ENCODE measurements at places on chromosomes 5 and 9.

DNA sequence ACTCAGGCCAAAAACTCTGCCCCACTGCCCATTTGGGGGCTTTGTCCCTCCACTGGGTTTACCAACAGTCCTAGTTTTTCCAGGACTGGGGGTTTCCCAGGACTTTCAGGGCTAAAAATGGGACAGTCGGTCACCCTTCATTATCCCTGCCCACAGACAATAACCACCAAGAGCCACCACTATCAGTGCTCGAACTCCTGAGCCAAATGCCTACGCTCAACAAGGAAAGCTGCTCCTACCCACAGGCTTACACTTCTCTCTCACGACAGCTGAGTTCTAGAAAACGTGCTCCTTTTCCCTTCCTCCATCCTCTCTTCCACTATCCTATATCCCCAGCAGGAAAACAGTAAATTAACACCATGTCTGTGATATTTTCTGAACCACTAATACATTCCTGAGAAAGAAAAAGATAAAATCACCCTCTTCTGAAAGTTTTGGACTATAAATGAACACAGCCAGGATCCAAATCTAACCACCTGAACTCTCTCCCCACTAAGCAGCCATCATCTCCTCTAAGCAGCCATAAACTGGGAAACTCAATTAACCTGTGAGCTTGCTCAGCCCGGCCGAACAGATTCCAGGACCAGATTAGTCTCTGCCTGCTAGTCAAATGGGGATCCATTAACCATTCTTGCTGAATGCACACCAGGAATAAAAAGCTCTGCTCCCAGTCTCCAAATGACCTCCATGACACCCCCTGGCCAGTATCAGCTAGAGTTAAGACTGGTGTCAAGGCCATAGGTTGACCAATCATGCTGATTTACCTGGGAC, 41.8 kb downstream of the KLHL3 start:
- DNase-seq = no peak

- no peak for DNase-seq
Observed at GRCh38 chr9:88026118-88026479, 51.8 kb upstream of the CDK20 start.

- no peak for DNase-seq
Observed at GRCh38 chr5:10913841-10914240, 152.8 kb upstream of the DAP start.

- no peak for DNase-seq
Observed at GRCh38 chr9:135814421-135815095, 92.8 kb downstream of the CAMSAP1 start.

GRCh38 chr9:120755810-120756434, 37.3 kb downstream of the FBXW2 start:
- peak; percentile 76 for DNase-seq

GRCh38 chr5:35665096-35665495, 47.4 kb downstream of the SPEF2 start:
- no peak for DNase-seq

GRCh38 chr5:175603987-175604739, 53.7 kb upstream of the HRH2 start:
- no peak for DNase-seq

- no peak for DNase-seq
Observed at GRCh38 chr5:933251-933861, 40.7 kb downstream of the TRIP13 start.

DNA sequence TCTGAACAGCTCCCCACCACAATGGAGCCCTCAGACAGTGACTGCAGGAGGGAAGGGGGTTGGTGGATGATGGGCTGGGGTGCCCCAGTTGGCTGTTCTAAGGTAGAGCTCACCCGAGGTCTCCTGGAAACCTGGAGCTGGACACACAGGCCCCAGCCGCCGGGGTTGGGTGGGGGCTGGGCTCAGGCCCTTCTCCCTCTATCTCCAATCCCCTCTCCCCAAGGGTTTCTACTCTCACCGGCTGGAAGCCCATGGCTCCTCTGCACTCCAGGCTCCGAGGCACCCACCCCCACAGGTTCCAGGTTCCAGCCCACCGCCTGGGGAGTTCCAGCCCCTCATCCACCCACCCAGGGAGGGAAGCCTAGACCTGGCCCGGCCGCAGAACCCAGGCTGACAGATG, 766 bp downstream of the NR5A1 start:
- DNase-seq = no peak

DNA sequence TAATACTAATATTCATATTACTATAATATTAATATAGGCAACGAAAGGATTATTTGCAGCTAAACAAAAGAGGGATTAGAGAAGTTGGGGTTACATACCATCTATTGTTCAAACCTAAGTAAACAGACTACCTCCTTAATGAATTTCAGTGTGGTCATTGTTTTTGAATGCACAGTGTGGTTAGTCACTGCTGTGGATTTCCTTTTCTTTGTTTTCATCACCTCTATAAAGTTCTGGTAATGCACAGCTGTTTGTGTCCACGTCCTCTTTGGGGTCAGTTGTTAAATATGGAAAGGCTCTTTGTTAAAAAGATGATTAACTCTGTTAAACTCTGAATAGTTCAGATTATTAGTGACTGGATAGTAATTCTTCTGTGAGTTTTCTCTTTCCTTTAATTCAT, 233.6 kb downstream of the MAST4 start:
- no peak for DNase-seq

- no peak for DNase-seq
Observed at GRCh38 chr5:115524199-115524847, 20.3 kb downstream of the FEM1C start.

- peak; percentile 20 for DNase-seq
Observed at GRCh38 chr9:114928136-114928535, 2.3 kb downstream of the TNFSF8 start.

- no peak for DNase-seq
Observed at GRCh38 chr9:26175264-26175663, 497.0 kb upstream of the TUSC1 start.

DNA sequence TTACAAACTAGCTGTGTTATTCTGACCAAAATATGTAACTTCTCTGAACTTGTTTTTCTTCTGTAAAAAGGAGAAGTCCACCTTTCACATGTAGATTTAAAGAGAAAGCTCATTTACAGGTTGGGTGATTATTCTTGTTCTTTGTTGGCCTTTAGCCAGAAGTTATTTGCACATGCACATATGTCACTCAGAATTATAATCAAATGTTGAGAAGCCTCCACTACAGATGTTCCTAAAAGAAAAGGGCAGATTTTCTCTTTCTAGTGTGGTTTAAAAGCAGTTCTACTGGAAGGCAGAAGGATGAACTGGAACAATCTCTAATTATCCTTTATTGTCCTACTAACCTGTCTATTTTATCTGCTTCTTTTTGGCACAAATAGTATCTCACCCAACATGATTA, 209.8 kb upstream of the ELAVL2 start:
- DNase-seq = no peak

DNA sequence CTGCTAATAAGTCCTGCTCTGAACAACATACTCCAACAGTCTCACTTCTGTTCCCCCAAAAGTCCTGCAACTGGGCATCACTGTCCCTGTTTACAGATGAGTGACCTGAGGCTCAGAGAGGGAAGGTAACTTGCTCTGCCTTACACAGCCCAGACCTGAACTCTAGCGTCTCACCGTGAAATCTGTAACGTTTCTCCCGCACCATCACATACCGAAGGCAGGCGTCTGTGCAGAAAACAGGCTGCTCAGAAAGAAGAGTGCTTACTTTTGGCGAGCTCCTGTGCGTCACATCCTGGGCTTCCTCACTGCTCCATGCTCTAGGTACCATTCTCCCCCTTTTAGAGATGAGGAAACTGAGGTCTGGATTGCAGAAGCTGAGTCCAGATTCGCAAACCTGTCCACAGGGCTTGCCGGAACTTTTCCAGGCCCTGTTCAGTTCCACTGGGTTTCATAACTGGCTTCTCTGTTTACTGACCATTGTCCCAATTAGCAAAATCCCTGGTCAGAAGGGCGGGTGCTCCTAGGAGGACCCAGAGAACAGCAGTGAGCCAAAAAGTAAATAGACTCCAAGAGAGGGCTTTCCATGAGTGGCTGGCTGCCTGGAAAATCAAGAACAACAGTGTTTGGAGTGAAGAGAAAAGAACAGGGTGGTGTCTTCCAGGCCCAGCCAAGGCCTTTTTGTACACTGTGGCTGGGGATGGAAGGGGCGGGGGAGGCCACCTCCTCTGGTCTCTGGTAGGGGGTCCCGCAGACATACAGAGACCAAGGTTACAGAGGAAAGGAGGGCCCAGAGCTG, 27.1 kb downstream of the GSN start:
- no peak for DNase-seq

- no peak for DNase-seq
Observed at GRCh38 chr5:40089269-40089668, 590.4 kb upstream of the PTGER4 start.

DNA sequence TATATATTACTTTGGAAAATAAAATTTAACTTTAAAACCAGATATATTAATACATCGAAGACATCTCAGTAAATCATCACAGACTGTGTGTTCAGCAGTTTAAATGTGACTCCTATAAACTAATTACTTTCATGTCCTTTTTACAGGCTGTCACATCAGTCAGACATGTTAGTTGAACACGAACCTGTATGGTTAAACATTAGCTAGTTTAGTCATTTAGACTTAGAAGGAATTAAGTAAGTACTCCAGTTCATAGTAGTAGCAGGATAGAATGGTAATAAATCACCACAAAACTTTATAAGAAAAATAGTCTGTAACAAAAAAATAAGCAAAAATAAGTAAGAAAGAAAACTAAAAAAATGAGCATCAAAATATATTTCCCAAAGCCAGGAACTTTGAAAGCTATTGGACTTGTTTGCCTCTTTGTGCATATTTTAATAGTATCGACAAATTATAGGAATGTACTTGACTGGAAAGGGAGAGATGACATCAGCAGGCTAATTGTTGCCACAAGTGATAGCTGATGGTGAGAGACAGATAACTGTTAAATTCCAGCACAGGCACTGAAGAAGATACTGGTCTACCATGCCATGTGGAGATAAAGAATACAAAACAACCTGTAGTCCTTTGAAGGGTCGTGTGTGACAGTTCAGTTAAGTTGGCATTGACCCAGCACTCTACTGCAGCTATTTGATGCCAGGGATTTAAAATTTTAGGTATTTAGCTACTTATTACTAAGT, 83.9 kb downstream of the RIC1 start:
- no peak for DNase-seq

GRCh38 chr9:28166179-28166578, 592.9 kb upstream of the C9orf72 start:
- DNase-seq = no peak

DNA sequence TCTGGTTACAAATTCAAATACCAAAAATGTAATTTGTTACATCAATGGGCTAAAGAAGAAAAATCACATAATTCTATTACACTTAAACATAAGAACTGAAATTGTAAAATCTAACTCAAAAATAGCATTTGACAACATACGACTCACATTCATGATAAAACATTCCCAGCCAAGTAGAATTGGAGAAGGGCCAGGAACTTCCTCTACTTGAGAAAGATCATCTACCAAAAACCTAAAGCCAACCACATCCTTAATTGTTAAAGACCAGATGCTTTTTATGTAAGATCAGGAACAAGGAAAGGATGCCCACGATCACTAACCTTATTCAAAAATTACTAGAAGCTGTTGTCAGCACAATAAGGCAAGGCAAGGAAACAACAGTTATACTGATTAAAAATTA, 1819.8 kb upstream of the C9orf72 start:
- no peak for DNase-seq

- no peak for DNase-seq
Observed at GRCh38 chr5:122788996-122789395, 14.1 kb downstream of the SNX2 start.

- no peak for DNase-seq
Observed at GRCh38 chr5:127586811-127587210, 62.1 kb upstream of the CTXN3 start.

- DNase-seq = peak; percentile 68
Observed at GRCh38 chr5:56816546-56817081, 1.3 kb downstream of the MAP3K1 start.

- DNase-seq = no peak
Observed at GRCh38 chr5:73380710-73381589, 67.6 kb downstream of the FOXD1 start.

- DNase-seq = no peak
Observed at GRCh38 chr5:33824516-33825195, 67.1 kb downstream of the ADAMTS12 start.

DNA sequence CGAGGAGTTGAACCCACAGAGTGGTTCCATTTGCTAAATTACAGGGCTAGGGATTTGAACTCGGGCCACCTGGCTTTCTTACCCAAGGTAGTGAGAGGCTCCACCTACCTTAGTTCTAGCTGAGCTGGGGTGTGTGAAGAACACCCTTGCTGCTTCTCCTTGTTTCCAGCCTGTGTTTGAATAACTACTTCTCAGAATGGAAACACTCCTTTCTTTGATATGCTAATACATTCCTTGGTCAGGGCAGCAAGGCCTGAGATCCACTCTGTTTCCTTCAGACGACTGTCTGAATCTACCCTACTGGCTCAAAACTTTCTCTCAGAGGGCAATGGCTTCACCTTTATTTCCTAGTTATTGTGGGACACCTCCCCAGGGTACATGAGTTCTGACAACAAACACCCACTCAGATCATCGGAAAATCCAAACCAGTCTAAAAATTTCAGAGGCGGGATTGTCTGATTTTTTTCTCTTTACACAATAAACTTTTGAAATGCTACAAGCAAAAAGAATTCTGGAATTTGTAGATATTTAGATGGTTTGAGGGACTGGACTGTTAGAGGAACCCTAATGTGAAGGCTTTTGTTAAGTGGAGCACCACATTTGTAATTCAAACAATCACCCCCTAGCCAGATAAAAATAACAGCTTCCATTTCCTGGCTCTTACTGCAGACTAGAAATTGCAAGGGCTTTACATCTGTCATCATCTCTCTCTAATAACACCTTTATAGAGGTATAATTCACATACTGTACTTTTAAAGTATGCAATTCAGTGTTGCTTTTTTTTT, 4.0 kb upstream of the ATP6V1G1 start:
- DNase-seq = no peak

DNA sequence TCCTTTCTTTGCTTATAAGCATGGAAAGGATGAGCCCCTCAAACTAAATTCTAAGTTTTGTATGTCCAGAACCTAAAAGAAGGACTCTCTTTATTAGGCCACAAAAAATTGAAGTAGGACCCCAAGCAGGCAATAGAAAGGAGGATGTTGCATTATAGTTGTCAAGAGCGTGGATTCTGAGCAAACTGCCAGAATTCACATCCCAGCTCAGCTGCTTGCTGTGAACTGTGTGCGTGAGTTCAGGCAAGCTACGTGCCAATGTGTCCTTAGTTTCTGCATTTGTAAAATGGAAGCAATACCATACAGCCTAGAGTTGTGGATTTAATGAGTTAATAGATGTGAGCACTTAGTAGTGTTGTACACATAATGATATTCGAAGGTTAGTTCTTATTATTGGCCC, 70.6 kb upstream of the SLC44A1 start:
- DNase-seq = no peak

GRCh38 chr5:112025757-112026156, 268.8 kb upstream of the NREP start:
- DNase-seq = no peak

DNA sequence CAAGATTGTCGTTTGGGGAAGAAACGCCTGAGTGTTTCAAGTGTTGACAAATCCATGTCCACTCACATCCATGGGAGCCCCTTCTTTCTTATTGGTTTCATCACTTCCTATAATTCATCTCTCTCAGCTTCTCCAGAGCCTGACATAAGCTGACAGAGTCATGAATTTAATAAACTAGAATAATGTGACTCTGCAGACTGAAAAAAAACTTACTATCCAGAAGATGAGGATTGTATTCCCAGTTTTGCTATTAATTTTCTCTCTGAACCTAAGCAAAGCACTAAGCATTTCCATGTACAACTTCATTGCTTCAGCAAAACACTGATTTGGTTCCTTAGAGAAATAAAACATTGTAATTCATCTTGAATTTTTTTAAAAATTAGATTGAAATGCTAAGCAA, 691.8 kb downstream of the MTRR start:
- DNase-seq = no peak

GRCh38 chr5:1756481-1756880, 43.2 kb downstream of the MRPL36 start:
- no peak for DNase-seq

All from CD4-positive, alpha-beta T cell treated with Interleukin-17A for 4 hours (primary cell).